ENCODE measurements at places on chromosomes 1 and 21.

DNA sequence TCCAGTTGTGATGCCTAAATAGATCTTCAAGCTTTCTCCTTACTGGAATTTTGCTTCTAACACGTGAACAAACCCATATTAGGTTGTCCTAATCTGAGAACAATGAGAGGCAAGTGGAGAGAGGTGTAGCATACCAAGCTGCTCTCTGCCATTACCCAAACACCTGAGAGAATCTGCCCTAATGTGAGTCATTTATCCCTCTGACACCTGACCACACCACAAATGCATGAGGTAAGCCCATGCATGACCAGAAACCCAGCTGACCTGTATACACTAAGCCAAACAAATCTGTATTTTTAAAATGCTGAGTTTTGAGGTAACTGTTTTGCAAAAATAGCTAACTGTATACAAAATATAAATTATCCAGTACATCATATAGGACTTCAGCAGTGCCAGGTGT lies 1458.1 kb upstream of the B3GALT2 start:
- no peak for DNase-seq

DNA sequence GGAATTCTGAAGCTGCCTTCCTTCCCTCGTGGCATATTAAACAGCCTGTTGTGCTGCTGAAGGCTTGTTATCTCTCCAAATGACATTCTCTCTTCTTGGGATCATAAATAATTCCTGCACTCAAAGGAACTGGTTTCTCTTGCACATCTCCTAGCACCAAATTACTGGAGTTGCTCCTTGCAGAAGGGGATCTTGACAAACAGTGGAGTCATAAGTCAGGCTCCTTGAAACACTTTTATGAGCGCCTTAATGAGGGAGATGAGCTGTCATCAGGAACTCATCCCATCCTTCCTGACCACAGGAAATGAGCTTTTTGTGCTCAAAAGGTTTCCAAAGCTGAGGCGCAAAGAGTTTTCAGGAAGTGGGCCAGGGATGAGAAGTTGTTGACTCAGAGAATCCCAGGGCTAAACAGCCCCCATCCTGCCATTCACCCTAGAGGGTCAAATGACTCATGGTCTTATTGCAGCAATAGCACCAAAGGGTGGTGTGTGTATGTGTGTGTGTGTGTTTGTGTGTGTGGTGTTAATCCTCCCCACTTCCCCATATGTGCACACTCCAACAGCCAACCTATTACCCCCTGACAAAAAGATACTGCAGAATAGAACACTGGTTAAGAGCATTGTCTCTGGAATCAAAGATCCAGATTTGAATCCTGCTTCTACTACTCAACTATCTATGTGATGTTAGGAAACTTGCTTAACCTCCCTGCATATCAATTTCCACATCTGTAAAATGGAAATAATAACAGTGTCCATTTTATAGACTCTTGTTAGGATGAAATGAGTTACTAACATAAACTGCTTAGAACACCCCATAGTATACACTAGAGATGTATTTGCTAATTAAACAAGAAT lies 2.8 kb upstream of the PHC2 start:
- peak; percentile 93 for DNase-seq

DNA sequence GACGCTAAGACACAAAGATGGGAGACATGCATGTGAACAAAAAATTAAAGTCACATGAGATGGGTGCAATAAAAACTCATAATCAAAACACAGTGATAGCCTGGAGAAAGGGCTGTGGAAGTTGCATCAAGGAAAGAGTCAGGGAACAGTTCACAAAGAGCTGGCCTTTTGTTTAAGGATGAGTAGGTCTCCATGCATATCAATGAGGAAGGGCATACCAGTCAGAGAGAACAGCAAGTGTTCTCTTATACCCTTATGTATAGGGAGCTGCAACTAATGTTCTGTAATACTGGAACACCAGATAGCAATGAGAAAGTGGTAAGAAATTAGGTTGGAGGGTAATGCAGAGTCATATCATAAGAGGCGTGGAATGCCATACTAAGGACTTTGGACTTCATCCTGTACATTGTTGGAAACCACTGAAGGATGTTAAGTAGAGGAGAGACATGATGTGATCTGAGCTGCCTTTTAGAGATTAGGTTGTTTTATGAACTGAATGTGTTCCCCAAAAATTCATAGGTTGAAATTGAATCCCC lies 46.7 kb upstream of the SAMD13 start:
- no peak for DNase-seq

- DNase-seq, result no peak
Measured at GRCh38 chr1:182283746-182284544, 107.6 kb downstream of the GLUL start.

DNA sequence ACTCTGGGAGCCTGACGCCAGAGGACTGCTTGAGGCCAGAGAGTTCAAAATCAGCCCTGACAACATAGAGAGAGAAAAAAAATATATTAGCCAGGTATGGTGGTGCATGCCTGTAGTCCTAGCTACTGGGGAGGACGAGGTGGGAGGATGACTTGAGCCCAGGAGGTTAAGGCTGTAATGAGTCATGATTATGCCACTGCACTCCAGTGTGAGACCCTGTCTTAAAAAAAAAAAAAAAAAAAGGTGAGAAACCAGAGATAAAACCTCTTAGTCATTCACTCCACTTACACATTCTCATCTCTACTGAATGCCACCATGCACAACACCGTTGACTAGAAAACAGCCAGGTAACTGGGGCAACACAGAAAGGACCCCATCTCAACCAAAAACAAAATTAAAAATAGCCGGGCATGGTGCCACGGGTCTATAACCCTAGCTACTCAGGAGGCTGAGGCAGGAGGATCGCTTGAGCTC lies 178.1 kb downstream of the SLC45A1 start:
- no peak for DNase-seq

GRCh38 chr1:77308889-77309621 lies 27.2 kb downstream of the AK5 start:
- peak; percentile 15 for DNase-seq

- DNase-seq, result no peak
Measured at GRCh38 chr1:197600751-197601150, 174.5 kb downstream of the DENND1B start.

DNA sequence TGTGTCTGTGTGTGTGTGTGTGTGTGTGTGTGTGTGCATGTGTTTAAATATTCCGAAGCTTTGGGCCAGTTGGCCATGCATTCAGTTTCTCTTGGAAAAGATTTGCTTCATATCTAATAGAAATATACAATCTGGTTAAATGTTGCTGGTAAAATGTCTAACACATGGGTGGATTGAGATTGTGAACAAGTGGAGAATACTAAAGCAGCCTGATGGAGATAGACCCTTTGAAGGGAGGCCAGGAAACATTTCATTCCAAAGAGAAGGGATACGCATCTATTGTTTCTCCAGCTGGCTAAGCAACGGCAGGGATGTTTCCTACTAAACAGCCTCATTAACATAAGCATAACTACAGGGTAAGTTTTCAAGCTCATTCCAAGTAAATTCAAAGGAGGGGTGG lies 257.5 kb upstream of the PTBP2 start:
- DNase-seq, result no peak

DNA sequence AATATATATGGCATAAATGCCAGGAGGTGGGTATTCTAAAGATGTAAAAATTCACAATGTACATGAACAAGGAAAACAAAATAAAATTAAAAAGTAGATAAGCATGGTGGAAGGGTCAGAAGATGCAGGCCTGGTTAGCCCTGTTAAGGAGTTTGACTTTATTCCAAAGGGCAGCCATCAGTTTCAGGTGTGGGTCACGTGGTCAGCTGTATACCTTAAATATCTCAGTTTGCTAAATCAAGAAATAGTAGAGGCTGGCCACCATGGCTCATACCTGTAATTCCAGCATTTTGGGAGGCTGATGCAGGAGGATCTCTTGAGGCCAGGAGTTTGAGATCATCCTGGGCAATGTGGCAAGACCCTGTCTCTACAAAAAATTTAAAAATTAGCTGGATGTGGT lies 8.5 kb upstream of the PINK1 start:
- DNase-seq, result no peak

GRCh38 chr1:240414237-240414636 lies 197.7 kb downstream of the GREM2 start:
- DNase-seq, result no peak

GRCh38 chr1:76463278-76463677 lies 388.7 kb downstream of the ST6GALNAC3 start:
- no peak for DNase-seq

DNA sequence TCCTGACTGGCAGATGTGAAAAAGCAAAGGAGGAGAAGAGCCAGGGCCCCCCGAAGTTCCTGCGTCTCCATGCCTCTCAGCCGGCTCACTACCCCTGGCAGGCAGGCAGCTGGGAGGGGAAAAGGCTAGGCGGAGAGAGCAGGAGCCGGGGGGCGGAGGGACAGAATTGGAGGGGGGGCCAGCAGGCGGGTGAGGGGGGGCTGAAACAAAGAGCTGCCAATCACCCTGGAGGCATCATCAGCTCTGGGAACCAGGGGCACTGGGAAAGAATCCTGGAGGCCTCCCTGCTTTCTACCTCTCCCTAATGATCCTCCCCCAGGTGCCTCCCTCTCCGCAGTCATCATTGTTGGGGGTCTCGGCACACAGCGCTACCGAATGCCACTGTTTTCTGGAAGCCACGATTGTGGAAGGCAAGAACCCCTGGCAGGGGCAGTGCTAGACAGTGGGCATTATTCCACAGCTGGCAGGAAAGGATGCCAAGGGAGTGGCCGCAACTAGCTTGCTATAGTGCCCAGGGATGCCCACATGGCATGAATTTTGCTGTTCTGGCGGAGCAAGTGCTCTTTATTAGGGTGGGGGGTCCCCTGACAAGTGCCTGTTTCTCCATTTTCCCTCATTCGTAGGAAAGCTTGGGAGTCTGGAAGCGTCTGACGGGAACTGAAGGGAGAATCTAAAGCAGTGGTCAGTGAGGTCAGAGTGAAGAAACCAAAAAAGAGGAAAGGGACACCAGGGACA lies at the start of gene THBS3:
Gene THBS3 (minus strand): TSS at position 92 of the 735 bp plus-strand sequence. CDS start 21 bp downstream, at position 71.
- DNase-seq, result no peak

DNA sequence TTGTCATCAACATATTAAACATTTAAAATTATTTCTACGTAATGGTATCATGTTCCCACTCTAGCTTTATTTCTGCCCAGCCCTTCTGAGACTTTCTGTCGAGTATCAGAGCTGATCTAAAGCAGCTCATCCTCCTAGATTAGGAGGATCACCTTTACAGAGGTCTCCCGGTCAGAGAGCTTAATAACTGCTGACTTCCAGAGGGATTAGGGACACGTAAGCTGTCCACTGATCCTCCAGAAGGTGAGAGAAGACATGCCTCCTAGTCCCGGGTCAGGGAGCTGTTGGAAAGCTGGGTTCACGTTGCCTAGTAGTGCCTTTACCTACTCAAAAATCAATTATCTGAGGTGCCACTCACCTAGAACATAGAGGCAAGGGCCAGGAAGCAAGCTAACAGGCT lies 31.2 kb upstream of the NADK start:
- DNase-seq, result no peak

DNA sequence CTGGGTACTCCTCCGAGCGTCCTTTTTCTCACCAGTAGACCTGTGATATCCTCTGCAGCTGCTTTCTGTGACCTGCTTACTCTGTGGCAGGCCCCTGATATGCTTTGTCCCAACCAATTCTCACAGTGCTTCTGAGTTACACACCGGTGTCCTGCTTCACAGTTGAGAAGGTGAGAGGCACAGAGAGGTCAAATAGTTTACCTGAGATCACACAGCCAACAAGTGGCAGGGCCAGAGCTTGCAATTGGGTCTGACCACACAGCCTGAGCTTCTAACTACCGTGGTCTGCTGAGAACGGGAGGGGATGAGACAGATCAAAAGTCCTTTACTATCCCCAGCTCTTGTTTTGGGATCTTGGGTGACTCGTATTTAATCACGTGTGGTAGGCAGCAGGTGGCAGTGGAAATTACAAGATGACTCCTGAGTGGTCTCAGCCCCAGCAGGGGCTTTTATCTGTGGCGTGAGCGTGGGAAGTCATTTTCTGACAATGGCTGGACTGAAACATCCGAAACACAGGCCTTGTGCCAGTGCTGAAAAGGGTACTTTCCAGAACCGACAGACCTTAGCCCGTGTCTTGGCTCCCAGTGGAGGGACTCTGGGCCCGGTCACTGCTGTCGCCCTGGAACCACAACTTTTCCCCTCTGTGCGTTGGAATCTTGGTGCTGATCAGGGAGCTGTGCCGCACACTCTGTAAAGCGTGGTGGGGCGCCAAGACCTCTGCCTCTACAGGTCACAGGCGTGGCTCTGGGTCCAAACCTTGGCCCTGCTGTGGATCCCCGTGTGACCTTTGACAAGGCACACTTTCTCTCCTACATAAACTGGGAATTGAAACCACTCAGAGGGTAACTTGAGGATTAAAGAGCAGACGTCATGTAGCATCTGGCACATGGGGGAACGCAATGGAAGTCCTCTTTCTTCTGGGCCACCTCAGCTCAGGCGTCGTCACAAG lies 11.9 kb downstream of the THEMIS2 start:
- no peak for DNase-seq

- DNase-seq, result peak; percentile 92
Measured at GRCh38 chr1:21659099-21659923, 9.8 kb downstream of the RAP1GAP start.

- DNase-seq, result peak; percentile 82
Measured at GRCh38 chr1:11062965-11063401, 3.2 kb upstream of the SRM start.

DNA sequence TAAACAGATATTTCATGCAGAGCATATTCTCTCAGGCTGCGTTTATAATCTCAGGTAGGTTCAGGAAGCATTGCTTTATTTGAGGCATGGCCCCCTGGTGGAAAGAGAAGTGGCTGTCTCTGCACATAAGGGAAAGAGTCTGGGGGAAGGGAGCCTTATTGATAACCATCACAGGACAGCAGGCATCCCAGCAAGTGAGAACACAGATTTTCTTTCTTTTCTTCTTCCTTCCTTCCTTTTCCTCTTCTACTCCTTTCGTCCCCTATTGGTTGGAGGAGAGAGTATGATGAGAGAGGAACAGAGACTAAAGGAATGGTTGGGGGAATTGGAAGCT lies 21.9 kb downstream of the TSNAX start:
- DNase-seq, result peak; percentile 45

DNA sequence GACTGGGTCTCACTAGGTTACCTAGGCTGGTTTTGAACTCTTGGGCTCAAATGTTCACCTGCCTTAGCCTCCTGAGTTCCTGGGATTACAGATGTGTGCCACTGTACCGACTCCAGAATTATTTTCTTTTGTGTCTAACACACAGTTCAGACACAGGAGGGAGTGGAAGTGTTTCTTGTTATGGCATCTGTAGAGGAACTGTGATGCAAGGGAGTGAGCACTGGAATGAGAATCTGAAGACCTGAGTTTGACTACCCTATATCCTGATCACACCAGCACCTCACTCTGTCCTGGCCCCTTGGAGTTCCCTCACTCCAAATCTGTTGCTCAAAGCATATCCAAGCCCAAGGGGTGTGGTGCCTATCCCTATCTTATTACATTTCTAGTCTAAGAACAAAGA lies 15.2 kb downstream of the OPTC start:
- DNase-seq, result no peak

GRCh38 chr1:205186191-205186590 lies 25.3 kb downstream of the DSTYK start:
- DNase-seq, result no peak

DNA sequence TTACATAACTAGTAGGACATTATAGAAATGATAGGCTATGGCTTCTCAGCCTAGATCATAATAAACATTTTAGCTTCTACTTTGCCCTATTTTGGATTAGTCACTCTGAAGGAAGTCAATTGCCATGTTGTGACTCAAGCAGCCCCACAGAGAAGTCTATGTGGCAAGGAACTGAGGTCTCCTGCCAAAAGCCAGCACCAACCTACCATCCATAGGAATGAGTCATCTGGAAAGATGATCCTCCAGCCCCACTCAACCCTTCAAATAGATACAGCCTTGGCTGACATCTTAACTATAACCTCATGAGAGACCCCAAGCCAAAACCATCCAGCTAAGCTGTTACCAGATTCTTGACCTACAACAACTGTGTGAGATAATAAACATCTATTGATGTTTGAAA lies 76.3 kb upstream of the BEND5 start:
- DNase-seq, result no peak

- no peak for DNase-seq
Measured at GRCh38 chr1:43760745-43761317, 53.5 kb downstream of the ST3GAL3 start.
